Right lobe of liver (tissue), 6 donors: ENCODE measurements at places on chromosomes 13 and 19.

GRCh38 chr13:35978607-35979316 lies 152.4 kb downstream of the DCLK1 start:
- DNase-seq: no peak

GRCh38 chr13:42011601-42012350 lies 36.7 kb upstream of the DGKH start:
- DNase-seq: no peak

DNA sequence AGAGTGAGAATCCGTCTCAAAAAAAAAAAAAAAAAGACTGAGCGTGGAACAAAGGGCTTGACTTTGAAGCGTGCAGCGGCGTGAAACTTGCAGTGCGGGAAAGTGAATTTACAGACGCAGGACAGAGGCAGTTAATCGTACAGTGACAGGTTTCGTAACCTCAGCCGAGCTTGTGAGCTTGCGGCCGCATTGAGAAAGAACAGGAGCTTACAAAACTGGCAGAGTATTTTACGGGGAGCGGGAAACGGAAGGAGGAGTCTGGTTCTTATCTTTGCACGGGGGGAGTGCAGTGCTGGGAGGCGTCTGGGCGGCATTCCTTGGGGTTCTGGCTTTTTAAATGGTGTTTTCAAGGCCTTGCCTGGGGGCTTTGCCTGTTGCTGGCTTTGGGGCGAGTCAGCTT lies 6.0 kb upstream of the BSG start:
- peak; percentile 35 for DNase-seq

- no peak for DNase-seq
These were observed 30.2 kb upstream of the CPB2 start for GRCh38 chr13:46134961-46135522.

GRCh38 chr19:6358003-6358402 lies 3.3 kb upstream of the CLPP start:
- DNase-seq: no peak

DNA sequence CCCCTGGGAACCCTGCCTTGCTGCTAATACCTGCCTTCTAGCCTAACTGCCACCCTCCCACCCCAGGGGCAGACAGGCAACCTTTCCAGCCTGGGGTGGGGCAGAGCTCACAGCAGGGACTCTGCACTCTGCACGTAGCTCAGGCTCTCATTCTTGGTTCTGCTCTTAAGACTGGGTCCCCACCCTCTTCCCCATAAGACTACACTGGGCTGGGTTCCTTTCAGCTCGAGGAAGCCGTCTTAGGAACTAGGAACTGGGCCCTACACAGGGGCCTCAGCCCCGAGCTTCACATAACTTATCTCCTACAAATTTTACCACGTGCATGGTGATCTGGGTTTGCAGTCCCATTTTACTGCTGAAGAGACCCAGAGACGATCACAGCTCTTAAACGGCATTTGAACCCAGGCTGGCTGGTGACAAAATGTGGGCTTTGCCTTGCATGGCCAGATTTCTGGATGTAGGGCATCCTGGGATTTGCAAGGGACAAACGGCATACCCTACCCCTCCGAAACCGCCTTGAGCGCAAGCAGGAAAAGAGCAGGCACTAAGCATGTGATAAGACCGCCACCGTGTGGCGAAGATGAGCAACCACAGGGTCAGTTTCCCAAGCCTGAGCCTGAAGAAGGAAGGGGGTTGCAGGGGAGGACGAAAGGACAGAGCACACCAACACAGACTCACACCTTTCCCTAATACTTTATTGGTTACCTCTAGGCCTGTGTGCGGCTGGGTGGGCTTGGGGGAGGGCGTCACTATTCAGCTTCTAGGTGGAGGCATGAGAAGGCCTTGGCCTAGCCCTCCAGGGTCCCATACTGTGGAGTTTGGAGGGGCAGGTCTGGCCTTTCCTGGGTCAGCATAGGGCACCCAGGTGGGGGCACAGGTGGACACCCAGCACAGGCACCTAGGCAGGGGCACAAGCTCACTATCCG lies 5.1 kb downstream of the JUNB start:
- peak; percentile 80 for DNase-seq

DNA sequence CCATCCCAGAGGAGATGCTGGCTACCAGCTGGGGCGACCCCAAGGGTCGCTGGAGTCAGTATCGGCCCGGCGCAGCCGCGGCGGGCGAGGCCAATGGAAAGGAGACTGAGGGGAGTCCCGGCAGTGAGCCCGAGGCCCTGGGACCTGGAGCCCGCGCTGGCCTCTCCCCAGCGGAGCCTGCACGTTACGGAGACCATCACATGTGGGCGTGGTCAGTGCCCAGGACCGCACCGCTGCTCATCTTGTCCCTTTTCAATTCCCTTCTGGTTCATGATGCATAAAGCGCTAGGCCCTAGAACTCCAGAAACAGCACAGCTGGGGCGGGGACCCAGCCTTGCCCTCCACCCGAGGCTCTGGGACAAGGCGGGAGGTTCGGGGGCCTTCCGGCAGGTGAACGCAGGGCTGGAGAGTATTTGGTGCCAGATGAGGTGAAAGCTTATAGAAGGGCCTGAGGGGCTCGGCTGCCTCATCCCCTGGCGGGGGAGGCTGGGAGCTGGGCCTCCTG lies 8.0 kb downstream of the C19orf25 start:
- DNase-seq: no peak

GRCh38 chr19:4115818-4116385 lies 8.0 kb downstream of the MAP2K2 start:
- DNase-seq: no peak

DNA sequence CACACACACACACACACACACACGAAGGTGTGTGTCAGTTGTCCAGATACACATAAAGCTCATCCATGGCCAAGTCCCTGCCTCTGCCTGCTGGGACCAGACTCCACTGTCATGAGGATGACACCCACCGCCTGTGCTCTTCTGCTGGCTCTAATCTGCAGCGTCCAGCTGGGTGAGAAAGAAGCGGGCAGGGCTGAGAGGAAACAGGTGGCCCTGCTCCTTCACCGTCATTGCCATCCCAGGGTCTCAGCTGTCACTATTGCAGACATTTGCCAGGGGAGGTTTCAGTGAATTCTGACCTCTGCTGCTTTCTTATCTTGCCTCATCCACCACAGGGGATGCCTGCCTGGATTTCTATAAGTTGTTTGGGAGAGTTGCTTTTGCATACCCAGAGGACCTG lies 31.4 kb downstream of the SCGB2B2 start:
- no peak for DNase-seq
